ENCODE measurements at places on chromosomes 4 and X. TPM values are rescaled to one million over a fixed set of nuclear protein-coding genes. Genes with fewer than 3 reads are reported as not detected.

- H3K4me3 ChIP-seq = no peak overlapping the region
- H3K27me3 ChIP-seq = peaks cover 5% of the 10 kb centered on the region
- no peak overlapping the region for H3K27ac ChIP-seq
- DNase-seq = no peak
- peaks cover 2% of the 10 kb centered on the region for H3K36me3 ChIP-seq
Measured at GRCh38 chr4:48462363-48462762, 20.8 kb upstream of the SLC10A4 start.

GRCh38 chrX:96449191-96449590, 235.5 kb upstream of the DIAPH2 start:
- DNase-seq = no peak
- no peaks in the 10 kb centered on the region for H3K36me3 ChIP-seq
- H3K27me3 ChIP-seq = peaks cover 6% of the 10 kb centered on the region
- H3K4me3 ChIP-seq = no peak overlapping the region

GRCh38 chrX:68703369-68703768, 55.9 kb downstream of the STARD8 start:
- no peak overlapping the region for H3K27ac ChIP-seq
- no peaks in the 10 kb centered on the region for H3K36me3 ChIP-seq
- H3K4me3 ChIP-seq = no peak overlapping the region
- no peaks in the 10 kb centered on the region for H3K4me1 ChIP-seq

DNA sequence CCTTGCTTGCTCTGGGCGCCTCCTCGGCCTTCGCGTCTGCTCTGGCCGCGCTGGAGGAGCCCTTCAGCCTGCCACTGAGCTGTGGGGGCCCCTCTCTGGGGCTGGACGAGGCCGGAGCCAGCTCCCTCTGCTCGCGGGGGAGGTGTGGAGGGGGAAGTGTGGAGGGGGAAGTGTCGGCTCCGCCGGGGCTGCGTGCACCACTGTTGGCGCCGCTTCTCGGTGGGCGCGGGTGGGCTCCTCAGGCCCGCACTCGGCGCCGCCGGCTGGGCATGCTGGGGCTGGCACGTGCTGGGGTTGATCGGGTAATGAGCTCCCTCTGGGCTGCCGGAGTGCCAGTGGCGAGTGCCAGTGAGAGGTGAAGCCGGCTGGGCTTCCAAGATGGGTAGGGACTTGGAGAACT, 116.7 kb downstream of the CPXCR1 start:
- H3K36me3 ChIP-seq = no peaks in the 10 kb centered on the region
- H3K4me1 ChIP-seq = no peaks in the 10 kb centered on the region
- H3K27me3 ChIP-seq = no peaks in the 10 kb centered on the region
- H3K27ac ChIP-seq = no peak overlapping the region
- H3K4me3 ChIP-seq = no peak overlapping the region
- DNase-seq = no peak

- no peak overlapping the region for H3K4me3 ChIP-seq
- H3K27me3 ChIP-seq = no peaks in the 10 kb centered on the region
- H3K27ac ChIP-seq = no peak overlapping the region
- no peaks in the 10 kb centered on the region for H3K4me1 ChIP-seq
Measured at GRCh38 chr4:5118091-5118786, 67.0 kb downstream of the STK32B start.

- H3K27me3 ChIP-seq = no peaks in the 10 kb centered on the region
- no peak for DNase-seq
- no peaks in the 10 kb centered on the region for H3K4me1 ChIP-seq
- H3K27ac ChIP-seq = no peak overlapping the region
- H3K4me3 ChIP-seq = no peak overlapping the region
Measured at GRCh38 chr4:22607382-22607781, 85.4 kb upstream of the GBA3 start.

- H3K27ac ChIP-seq = no peak overlapping the region
- DNase-seq = no peak
- H3K36me3 ChIP-seq = peaks cover 10% of the 10 kb centered on the region
- no peaks in the 10 kb centered on the region for H3K27me3 ChIP-seq
- no peak overlapping the region for H3K4me3 ChIP-seq
- H3K4me1 ChIP-seq = peaks cover 2% of the 10 kb centered on the region
Measured at GRCh38 chr4:94634271-94634670, 123.5 kb upstream of the BMPR1B start.

- H3K36me3 ChIP-seq = no peaks in the 10 kb centered on the region
- no peak for DNase-seq
- H3K4me1 ChIP-seq = no peaks in the 10 kb centered on the region
- H3K27ac ChIP-seq = no peak overlapping the region
- H3K27me3 ChIP-seq = peaks cover 4% of the 10 kb centered on the region
Measured at GRCh38 chrX:1851527-1851926, 236.7 kb downstream of the ASMT start.

DNA sequence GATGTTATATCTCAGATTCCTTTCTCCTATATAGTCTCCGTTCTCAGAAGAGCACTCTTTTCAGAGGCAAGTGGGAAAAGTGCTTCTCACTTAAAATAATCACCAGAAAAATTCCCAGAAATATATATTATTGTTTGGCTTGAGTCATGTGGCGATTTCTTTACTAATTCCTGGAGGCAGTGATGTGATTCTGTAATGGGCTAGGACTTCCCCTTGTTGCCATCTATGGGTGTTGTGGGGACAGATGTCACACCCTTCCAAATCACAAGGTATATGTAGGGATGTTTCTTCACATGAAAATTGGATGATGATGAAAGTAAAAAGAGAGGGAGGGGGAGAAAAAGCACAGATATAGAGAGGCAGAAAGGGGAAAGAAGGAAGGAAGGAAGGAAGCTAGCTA, 553.4 kb downstream of the PPP4R3C start:
- H3K4me1 ChIP-seq = no peaks in the 10 kb centered on the region
- H3K27me3 ChIP-seq = no peaks in the 10 kb centered on the region
- no peak overlapping the region for H3K27ac ChIP-seq
- H3K36me3 ChIP-seq = no peaks in the 10 kb centered on the region

Gene ETDA
- not detected for total RNA-seq

Gene AADAT
- not detected for total RNA-seq

Gene ADGRG4
- total RNA-seq = not detected

All from T-helper 17 cell (primary cell).